HCEC 1CT (cell line): ENCODE measurements at places on chromosomes 7 and 10.

GRCh38 chr7:99860281-99861127 lies 16.3 kb downstream of the OR2AE1 start:
- DNase-seq = peak; percentile 75

DNA sequence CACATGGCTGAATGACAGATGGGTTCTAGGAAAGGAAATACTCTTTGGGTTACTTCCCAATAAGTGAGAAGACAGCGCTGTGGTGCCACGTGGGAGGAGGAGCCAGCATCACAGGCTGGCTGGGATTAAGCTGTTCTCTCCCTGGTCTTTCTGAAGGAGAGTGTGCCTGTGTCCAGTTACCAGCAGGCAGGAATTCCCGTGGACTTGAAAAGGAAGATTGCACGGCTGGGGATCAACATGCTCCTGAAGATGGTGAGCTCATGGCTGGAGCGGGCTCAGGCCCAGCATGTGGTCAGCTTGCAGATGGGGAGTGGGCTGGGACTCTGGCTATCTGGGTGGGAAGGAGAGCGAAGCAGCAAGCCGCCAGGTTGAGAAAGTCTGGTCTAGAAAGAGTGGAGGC lies 8.1 kb downstream of the ADCK2 start:
- no peak for DNase-seq

- no peak for DNase-seq
Observed at GRCh38 chr10:101158459-101159058, 27.5 kb downstream of the TLX1 start.

DNA sequence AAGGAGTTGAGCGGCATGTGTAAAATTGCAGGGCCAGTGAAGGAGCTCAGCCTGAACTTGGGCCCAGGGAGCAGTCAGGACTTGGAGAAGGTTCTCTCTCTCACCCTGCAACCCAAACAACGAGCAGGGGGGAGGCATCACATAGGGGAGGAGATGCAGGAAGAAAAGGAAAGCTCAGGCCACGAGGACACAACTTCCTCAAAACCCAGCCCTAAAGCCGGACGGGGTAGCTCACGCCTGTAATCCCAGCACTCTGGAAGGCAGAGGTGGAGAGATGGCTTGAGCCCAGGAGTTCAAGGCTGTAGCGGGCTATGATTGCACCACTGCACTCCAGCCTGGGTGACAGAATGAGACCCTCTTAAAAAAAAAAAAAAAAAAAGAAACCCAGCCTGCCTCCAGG lies 629.1 kb downstream of the PARD3 start:
- no peak for DNase-seq

GRCh38 chr10:504806-505205 lies 184.7 kb downstream of the DIP2C start:
- no peak for DNase-seq

- DNase-seq = no peak
Observed at GRCh38 chr10:128869101-128869749, 597.8 kb upstream of the MGMT start.

DNA sequence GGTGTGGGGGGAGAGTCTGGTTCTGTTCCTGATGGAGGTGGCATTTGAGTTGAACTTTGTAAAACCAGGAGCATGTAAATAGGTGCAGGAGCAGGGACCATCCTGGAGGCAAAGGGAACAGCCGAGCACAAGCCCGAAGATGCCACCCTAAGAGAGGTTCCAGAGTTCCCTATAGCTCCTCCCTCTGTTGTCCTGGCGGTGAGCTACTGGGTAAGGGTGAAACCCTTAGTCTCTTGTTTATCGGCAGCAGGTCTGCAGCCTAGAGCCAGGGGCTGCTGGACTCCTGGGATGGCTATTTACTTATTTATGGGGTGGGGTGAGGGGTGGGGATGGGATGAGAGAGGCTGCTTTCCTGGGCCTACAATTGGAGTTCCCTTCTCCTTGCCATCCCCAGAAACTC lies 6.5 kb upstream of the LBX1 start:
- no peak for DNase-seq

DNA sequence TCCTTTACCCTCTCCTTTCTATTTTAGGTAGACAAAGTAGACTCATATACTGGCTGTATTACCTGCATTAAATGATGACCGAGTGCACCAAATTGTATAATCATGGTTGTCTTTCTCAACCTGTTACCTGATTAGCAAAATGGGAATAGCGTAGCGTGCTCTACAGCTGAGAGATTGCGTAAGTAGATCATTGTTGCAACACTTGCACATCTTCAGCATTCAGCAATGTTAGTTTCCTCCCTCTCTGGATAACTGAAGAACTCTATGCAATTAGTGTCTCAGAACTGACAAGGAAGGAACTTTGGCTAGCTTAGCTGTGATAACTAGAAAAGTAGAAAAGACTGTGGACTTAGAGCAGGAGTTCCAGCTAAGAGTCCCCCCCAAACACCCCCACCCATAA lies 787.4 kb downstream of the PHTF2 start:
- DNase-seq = no peak

DNA sequence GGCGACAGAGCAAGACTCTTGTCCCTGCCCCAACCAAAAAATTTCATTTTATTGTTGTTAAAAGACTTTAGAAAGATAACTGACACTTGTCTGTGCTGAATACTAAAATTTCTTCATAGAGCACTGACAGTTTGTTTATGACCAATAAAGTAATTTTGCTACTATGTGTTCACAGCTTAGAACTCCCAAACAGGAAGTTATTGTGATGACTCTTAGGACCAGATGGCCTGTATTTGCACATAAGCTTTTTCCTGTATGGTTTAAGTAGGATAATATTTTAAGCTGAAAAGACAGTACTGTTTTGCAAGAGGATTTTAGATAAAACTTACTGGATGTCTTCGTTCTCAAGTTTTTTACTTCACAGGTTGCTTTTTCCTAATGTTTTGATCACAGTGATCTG lies 80.7 kb downstream of the MMRN2 start:
- peak; percentile 87 for DNase-seq

DNA sequence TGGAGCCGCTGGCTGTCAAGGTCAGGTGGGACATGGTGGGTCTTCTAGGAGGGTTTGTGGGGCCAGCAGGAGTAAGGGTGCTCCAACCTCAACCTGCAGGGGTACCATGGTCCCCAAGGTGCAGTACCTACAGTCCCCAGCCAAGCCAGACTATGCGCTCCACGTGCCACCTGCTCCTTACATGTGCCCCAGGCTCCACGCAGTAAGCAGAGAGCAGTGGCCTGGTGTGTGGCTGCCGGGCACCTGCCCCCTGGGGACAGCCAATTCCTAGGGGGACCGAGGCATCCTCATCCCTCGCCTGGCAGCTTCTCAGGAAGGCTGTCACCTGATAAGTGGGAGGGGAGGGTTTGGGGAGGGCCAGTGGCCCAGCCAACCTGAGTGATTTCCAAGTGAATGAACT lies 11.7 kb upstream of the ZNF716 start:
- DNase-seq = no peak

DNA sequence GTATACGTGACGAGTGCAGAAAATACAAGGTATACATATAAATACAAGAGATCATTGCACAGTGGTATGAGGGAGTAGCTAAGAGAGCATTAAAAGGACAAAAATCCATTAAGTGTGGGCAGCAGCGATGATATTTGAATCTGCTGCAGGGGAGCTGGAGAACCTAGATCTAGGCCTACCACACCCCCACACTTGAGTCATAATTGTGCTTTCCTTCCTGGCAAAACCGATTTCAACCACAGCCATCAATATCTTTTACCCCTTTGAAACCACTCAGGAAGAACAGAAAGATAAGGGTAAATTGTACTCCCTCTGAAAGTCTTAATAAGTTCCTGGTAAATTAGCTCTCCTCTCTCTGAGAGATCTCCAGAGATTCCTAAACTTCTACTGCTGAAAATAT lies 345.0 kb downstream of the SORCS1 start:
- DNase-seq = no peak

GRCh38 chr7:22660732-22661131 lies 66.3 kb upstream of the IL6 start:
- no peak for DNase-seq

DNA sequence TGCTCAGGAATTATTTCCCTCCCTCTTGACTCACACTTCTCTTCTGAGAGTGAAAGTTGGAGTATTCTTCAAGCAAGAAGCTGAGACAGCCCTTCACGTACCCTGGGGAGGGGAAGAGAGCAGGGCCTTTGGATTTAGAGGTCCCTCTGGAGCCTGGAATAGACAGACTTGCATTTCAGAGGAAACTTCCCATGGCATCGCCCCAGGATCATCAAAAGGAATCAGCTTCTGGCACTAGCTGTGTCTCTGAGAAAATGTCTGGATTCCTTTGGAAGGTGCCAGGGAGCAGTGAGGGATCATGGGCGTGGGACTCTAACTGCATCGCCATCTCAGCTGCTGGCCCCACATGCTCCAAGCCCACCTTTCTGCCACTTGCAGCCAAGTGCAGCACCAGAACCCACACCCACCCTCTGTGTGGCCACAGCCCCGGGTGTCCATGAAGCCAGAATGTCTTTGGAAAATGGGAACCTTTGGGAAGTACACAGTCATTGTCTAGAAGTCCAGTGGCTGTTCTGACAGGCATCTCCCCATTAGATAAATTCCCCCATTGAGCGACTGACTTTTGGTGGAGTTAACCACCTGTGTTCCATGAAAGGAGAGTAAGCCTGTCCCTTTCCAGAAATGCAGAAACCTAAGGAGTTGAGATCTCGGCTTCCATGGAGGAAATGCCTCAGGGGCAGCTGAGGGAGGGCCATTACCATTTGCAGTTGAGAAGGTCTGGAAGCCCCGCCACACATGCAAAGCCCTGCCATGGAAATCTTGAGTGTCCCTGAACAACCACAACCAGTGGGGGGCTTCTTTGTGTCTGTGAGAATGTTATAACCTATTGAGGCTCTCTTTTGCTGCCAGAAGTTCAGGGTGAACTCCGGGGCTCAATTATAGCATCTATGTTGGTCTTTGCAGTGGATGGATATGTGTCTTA lies 57.8 kb upstream of the GDF10 start:
- no peak for DNase-seq

DNA sequence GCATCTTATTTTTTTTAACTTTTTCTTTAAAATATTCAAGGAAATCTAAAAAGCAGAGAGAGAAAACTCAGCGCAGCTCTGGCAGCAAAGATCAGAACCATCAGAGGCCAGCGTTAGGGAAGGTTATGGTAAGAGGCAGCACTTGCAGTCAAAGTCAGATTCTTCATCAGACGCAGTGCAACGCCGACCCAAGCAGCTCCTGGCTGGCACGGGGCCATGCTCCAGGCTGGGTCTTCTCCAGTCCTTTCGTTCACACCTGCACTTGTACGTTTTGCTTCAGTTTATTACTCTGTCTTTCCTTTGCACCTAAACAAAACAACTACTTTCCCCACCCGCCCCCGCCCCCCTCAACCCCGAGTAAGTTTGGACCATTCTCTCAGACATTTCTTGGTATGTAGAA lies 43.1 kb upstream of the SEC61G start:
- DNase-seq = no peak

- no peak for DNase-seq
Observed at GRCh38 chr7:66970310-66970709, 25.1 kb downstream of the SBDS start.

DNA sequence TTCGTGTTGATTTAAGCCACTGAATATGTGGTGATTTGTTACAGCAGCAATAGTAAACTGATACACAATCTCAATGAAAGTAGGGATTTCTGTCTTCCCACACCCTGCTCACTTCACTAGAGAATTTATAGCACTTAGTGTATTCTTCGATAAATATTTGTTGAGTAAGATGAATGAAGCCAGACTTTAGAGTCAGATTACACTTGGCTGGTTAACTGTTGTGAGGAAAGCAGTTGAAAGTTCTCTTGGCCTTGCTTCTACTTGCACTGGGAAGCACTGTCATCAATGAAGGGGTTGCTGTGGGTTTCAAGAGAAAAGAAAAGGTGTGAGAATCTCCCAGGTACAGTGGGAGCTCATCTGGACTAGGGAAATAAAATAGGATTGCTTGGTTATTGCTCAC lies 82.1 kb upstream of the IGFBP3 start:
- DNase-seq = no peak

GRCh38 chr10:95391164-95391563 lies 100.4 kb upstream of the PDLIM1 start:
- no peak for DNase-seq

DNA sequence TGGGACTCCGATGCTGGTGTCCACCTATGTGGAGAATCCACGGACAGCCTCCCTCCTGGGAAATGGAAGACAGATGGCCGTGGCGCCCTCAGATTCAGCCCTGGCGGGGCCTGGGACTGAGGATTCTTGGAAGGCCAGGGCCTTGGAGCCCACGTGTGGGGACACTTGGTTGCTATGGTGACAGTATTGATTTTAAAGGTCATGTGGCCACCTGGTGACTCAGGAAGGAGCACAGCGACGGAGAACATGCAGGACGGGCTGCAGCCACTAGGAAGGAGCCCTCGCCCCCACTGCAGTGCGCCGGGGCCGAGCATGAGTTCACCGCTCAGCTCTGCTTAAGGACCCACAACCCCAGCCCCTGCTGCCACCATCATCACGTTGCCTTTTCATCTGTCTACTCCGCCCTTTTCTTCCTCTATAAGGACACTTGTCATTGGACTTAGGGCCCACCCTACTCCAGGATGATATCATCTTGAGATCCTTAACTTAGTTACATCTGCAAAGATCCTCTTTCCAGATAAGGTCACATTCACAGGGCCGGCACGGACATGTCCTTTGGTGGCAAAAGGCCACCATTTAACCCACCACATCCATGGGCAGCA lies 3.7 kb upstream of the STK32C start:
- DNase-seq = no peak

DNA sequence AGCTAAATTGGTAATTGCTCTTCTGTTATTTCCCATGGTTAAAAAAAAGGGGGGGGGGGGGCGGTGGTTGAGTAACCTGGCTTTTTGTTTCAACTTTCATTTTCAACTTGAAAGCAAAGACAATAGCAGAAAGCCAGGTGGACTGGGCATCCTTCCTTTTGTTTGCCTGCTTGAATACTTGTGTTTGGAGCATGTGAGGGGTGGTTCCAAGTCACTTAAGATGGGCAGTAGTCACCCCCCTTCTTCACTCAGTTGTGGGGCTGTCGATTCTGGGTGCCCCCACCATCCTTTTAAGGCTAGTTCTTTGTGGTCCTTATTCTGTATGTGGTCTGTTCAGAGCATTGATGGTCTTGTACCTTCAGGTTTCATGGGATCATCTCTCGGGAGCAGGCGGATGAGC lies 165.6 kb upstream of the PRR15 start:
- no peak for DNase-seq

GRCh38 chr10:69096045-69096444 lies 8.1 kb downstream of the SRGN start:
- DNase-seq = no peak

GRCh38 chr7:108046952-108047506 lies 44.1 kb upstream of the LAMB1 start:
- DNase-seq = no peak

- DNase-seq = no peak
Observed at GRCh38 chr10:5419466-5420094, 7.2 kb downstream of the NET1 start.

GRCh38 chr7:115980159-115980558 lies 50.4 kb downstream of the TFEC start:
- no peak for DNase-seq

GRCh38 chr10:62075912-62076311 lies 174.4 kb downstream of the ARID5B start:
- no peak for DNase-seq

- DNase-seq = peak; percentile 98
Observed at GRCh38 chr10:79298403-79299244, 48.6 kb upstream of the PPIF start.
